ENCODE measurements at places on chromosomes 6 and 20. TPM values are rescaled to one million over a fixed set of nuclear protein-coding genes. Genes with fewer than 3 reads are reported as not detected.

FOXC1 gene
- total RNA-seq = 0.39 TPM

TPD52L1 gene
- total RNA-seq = 104 TPM

CBLN4 gene
- 0.20 TPM for total RNA-seq

GRCh38 chr20:14401479-14402138, 64.2 kb upstream of the FLRT3 start:
- no peak for DNase-seq
- no peaks in the 10 kb centered on the region for H3K27me3 ChIP-seq
- no peaks in the 10 kb centered on the region for H3K4me1 ChIP-seq
- no peak overlapping the region for H3K27ac ChIP-seq
- H3K4me3 ChIP-seq = no peak overlapping the region
- H3K36me3 ChIP-seq = no peaks in the 10 kb centered on the region

- no peak overlapping the region for H3K4me3 ChIP-seq
- H3K27me3 ChIP-seq = no peaks in the 10 kb centered on the region
- H3K36me3 ChIP-seq = no peaks in the 10 kb centered on the region
- peak overlapping the region; percentile 80 for H3K27ac ChIP-seq
- H3K4me1 ChIP-seq = no peaks in the 10 kb centered on the region
Measured at GRCh38 chr6:42028234-42029061, 21.9 kb upstream of the TAF8 start.

DNA sequence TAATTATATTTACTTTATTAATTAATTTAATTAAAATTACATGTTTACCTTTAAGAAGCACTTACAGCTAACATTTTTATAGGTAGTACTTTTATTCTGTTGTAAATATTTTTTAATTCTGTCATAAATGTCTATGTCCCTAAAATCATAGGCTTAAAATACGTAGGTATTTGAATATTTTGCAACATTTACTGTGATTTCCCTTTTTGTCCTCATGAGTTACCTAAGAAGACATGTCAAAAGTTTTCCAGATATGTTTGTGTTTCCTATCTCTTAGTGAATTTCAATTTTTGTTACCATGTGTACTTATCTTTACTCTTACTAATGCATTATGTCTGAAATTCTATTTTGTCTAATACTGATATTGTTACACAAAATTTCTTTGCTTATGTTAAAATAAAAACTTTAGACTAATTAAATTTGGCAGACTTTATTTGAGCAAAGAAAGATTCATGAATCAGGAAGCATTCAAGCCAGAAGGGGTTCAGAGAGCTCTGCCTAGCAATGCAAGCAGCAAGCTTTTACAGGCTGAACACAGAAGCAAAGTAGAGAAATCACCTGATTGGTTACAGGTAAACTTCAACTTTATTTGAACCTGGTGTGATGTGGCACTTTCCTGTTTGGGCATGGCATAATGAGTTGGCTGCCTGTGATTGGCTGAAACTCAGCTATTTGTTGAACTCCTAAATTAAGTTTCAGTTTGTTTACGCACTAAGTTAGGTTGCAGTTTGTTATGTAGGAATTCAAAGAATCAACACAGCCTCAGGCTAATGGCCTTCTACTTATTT, 123.2 kb upstream of the TMEM170B start:
- no peaks in the 10 kb centered on the region for H3K36me3 ChIP-seq
- no peaks in the 10 kb centered on the region for H3K27me3 ChIP-seq
- DNase-seq = no peak
- H3K27ac ChIP-seq = peak overlapping the region; percentile 24
- no peak overlapping the region for H3K4me3 ChIP-seq

DNA sequence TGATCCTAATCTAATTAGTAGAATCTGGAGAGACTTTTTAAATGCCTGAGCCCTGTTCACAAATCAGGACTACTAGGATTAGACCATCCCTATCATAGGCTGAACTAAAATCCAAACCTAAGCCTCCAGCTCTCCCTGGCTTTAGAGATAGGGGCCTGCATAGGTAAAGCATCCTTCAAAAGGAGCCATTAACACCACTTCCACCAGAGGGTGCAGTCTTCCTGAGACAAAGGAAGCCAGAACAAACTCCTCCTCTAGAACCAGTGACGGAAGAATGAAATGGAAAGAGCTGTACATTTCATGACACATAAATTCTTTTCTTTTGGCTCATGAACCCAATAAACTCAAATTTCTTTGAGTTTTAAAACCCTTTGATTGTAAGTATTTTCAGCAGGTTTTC, 291.2 kb upstream of the ADGRB3 start:
- H3K27ac ChIP-seq = no peak overlapping the region
- DNase-seq = no peak
- no peaks in the 10 kb centered on the region for H3K36me3 ChIP-seq

DNA sequence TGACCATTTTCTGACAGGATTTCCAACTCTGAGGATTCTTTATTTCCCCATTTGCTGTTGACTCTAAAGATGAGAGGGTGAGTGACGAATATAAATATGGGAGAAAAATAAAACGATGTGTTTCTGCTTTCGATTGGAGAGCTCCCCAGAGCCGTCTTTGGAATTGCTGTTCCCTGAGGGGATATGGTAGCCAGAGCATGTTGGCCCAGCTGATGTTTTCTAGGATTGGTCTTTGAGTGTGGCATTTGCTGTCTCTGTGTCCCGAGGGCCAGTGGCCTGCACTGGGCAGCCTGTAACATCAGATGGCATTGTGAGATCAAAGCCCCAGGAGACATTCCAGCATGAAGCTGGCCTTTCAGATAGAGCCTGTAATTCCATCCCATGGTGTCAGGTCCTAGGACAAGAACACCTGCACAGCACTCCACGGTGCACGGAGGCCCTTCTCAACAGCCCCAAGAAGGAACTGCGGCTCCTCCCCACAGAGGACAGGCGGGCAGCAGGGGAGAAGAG, 26.7 kb downstream of the PKIG start:
- DNase-seq = no peak
- peaks cover 9% of the 10 kb centered on the region for H3K4me1 ChIP-seq
- peak overlapping the region; percentile 78 for H3K27ac ChIP-seq
- H3K36me3 ChIP-seq = no peaks in the 10 kb centered on the region

GRCh38 chr6:156396068-156396771, 381.0 kb upstream of the ARID1B start:
- no peaks in the 10 kb centered on the region for H3K4me1 ChIP-seq
- H3K27ac ChIP-seq = no peak overlapping the region
- H3K36me3 ChIP-seq = no peaks in the 10 kb centered on the region

MOCS1 gene
- 28.5 TPM for total RNA-seq

DNA sequence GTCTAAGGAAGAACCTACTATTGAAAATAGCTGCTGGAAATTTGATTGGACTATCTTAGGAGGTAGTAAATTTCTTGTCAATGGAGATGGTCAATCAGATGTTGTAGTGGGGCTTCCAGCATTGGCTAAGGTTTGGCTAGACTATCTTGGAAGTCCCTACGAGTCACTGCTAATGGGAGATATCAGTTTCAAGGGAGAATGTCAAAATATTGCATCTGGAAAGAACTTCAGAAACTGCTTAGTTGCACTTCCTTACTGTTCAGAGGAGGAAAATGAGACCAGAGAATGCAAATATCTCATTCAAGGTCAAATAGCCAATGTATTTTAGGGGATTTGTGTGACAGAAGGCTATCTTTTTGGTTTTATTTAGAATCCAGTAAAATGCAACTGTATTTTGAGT, 53.5 kb upstream of the CCN2 start:
- no peaks in the 10 kb centered on the region for H3K36me3 ChIP-seq
- no peaks in the 10 kb centered on the region for H3K27me3 ChIP-seq
- DNase-seq = no peak

QRSL1 gene
- total RNA-seq = 8.8 TPM

C6orf163 gene
- 0.67 TPM for total RNA-seq

- no peaks in the 10 kb centered on the region for H3K27me3 ChIP-seq
- DNase-seq = no peak
- no peak overlapping the region for H3K4me3 ChIP-seq
Measured at GRCh38 chr6:134934793-134935485, 15.0 kb downstream of the ALDH8A1 start.

- no peaks in the 10 kb centered on the region for H3K27me3 ChIP-seq
- no peaks in the 10 kb centered on the region for H3K4me1 ChIP-seq
- H3K36me3 ChIP-seq = no peaks in the 10 kb centered on the region
- H3K4me3 ChIP-seq = no peak overlapping the region
- DNase-seq = no peak
Measured at GRCh38 chr6:144006736-144007477, 1.2 kb downstream of the PLAGL1 start.

SIGLEC1 gene
- 6.2 TPM for total RNA-seq

DNA sequence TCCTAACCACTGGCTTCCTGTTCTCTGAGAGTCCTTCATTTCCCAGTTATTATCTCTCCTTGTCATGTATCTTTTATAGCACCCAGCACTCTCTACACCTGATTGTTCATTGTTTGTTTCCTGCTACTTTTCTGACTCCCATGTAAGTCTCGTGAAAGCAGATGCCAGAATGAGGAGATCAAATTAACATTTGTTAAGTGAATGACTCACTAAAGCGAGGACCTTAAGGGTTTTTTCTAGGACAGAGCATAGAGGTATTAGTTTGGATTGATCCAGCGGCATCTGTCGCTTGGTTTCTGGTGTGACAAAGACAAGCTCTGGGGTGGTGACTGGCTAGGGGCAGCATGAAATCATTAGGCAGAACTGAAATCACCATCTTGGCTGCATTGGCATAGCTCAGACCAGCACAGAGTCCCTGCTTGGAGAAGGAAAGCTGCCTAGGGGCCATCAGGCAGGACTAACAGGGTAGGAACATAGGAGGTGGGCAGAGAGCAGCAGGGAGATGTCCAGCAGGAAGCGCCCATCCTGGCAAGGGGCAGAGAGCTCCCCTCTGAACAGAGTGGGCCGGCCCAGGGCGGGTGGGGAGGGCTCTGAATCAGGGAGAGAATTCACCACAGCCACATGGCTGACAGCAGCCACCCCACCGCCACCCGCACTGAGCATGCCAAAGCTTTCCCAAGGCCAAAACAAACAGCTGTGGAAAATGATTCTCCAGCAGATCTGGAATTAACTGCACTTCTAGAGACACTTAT, 97.1 kb upstream of the CEP85L start:
- no peaks in the 10 kb centered on the region for H3K27me3 ChIP-seq
- H3K4me3 ChIP-seq = no peak overlapping the region
- H3K36me3 ChIP-seq = no peaks in the 10 kb centered on the region
- no peaks in the 10 kb centered on the region for H3K4me1 ChIP-seq
- H3K27ac ChIP-seq = no peak overlapping the region

VEGFA gene
- 91.3 TPM for total RNA-seq

CYP39A1 gene
- 21.4 TPM for total RNA-seq

RRAGD gene
- total RNA-seq = 13.5 TPM

GRCh38 chr6:121855521-121855920, 420.1 kb downstream of the GJA1 start:
- no peak for DNase-seq
- no peak overlapping the region for H3K27ac ChIP-seq
- H3K4me1 ChIP-seq = no peaks in the 10 kb centered on the region

DNA sequence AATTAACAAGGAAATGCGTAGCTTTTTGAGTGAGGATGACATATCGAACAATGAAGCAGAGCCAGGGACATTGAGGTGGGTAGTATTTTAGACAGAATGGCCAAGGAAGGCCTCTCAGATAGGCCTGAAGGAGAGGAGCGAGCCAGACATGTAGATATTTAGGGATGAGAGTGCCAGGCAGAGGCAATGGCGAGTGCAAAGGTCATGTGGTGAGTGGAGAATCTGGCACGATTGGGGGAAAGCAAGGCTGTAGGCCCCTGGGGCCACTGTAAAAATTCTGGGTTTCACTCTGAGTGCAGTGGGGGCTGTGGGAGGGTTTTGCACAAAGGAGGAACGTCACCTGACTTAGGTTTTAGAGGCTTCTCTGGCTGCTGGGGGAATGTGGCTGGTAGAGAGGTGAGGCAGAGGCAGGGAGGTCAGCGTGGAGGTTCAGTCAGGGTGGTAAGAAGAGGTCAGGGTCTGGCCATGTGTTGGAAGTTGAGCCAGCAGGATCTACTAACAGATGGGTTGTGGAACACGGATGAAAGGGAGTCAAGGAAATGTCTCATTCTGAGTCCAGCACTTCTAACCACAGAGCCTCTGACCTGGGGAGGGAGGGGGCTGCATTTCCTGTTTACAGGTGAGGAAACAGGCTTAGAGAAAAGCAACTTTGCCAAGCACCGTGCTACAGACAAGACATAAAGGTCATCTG, 11.3 kb downstream of the SIRPA start:
- no peak overlapping the region for H3K4me3 ChIP-seq
- peaks cover 10% of the 10 kb centered on the region for H3K36me3 ChIP-seq
- H3K4me1 ChIP-seq = no peaks in the 10 kb centered on the region
- no peak for DNase-seq
- H3K27ac ChIP-seq = no peak overlapping the region

DNA sequence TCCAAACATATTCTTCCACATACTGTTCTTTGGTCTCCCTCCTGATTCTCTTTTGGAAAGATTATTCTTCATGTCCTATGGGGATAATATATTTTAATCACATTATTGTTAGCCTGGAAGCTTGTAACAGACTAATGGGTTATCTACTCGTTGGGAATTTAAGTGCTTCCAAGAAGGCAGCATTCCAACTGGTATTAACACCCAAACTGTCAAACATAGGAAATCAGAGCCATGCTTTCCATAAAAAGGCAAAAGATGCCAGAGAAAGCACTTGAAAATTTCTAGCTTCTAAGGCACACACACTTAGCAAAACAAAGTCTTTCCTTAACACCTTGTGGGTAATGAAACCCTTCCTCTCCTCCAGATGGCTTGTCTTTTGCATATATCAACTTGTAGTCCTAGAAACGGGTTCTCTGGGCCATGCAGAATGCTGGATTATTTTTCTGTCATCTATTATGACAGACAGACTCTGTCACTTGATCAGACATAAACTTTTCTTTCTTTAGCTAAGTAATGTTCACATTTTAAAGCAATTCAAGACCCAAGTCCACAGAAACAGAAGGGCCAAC, 41.5 kb downstream of the B4GALT5 start:
- H3K4me3 ChIP-seq = no peak overlapping the region
- H3K36me3 ChIP-seq = no peaks in the 10 kb centered on the region
- DNase-seq = no peak
- H3K27me3 ChIP-seq = no peaks in the 10 kb centered on the region

DNA sequence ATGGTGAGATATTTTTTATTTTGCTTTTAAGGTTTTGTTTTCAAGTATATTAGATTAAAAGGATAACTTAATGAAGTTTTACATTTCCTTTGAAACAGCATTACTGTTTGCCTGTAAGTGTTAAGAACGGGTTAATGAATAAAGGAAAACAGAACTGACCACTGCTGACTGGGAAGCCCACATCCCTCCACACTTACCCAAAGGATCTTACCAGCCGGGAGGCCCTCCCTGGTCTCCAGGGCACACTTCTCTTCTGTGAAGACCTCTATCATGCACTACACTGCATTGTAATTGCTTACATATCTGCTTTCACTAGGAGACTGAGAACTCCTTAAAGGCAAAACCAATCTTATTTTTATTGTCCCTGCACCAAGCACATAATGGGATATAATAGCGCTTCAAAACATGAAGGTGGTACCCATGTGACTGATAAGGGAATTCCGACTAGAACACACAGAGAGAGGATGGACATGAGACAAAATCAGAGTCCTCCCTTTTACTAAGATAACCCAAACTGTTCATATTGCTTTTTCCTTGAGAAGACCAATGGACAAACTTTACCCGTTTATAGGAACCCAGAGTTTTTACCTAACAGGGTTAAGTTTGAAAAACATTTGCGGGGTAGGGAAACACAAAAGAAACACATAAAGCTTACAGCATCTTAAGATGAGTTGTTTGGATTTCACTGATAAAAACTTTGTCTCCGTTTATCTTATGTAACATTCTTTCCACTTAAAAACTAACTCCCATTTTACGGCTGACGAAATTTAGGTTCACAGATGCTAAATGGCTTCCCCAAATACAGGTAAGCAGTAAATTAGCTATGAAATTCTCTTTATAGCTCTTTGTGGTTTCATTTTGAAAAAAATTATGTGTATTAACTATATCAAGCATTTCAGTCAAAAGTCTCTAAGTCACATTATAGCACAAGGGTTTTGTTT, 8.7 kb downstream of the EZR start:
- no peaks in the 10 kb centered on the region for H3K4me1 ChIP-seq
- no peaks in the 10 kb centered on the region for H3K27me3 ChIP-seq
- H3K27ac ChIP-seq = no peak overlapping the region
- no peaks in the 10 kb centered on the region for H3K36me3 ChIP-seq
- H3K4me3 ChIP-seq = no peak overlapping the region

APMAP gene
- 130 TPM for total RNA-seq

Data from right lobe of liver (tissue), 6 donors.